HCT116 (cell line): ENCODE measurements at places on chromosomes 1 and 21. TPM values are rescaled to one million over a fixed set of nuclear protein-coding genes. Genes with fewer than 3 reads are reported as not detected.

The KCNJ9 gene
- 0.05 TPM for total RNA-seq

The PLCH2 gene
- 2.0 TPM for total RNA-seq

The NUP210L gene
- 0.10 TPM for total RNA-seq

The RGS18 gene
- not detected for total RNA-seq

The TPTE gene
- total RNA-seq, result not detected

The TARDBP gene
- 155 TPM for total RNA-seq

The ITLN1 gene
- not detected for total RNA-seq

The TMOD4 gene
- 1.8 TPM for total RNA-seq

The ZNF695 gene
- 14.9 TPM for total RNA-seq

The CFAP107 gene
- total RNA-seq, result not detected
